ENCODE measurements at places on chromosomes 6 and 20.
A peak's percentile ranks its signal among the peaks of the same experiment; 100 is the strongest.

DNA sequence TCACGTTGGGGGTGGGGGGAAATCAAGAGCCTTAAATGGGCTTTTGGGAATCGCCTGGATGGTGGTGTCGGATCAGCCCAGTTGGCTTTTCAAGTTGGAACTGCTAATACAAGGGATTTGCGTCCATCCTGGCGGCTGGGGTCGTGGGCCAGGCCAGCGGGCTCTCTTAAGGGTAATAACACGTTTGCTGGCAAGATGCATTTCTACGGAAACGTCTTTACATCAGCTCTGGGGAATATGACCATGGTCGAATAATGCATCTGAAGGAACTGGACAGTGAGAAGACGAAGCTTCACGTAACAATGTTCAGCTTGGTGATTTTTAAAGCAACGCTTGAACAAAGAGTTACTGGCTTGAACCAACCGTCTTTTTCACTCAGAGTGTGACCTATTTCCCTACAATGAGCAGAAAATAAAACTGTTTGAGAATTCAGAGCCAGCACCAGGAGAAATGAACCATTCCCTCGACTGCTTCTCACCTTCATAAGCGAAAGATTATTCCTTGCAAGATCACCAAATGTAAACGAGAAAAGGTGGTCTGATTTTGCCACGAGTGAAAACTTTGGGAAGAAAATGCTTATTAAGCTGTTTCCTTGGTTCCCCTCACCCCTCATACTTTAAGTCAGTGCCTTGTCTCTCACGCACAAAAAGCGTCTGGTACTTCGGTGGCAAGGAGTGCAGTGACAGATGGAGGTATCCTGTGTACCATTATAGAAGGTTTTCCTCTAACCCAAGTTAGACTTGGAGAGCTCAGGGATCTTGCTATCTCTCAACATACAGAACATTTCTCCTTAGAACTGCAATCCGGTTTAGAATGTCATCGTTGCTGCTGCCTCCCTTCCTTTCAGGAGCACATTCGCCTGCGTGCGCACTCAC is 1.4 kb upstream of the MARCKS start:
- peak; percentile 65 for DNase-seq

GRCh38 chr6:36118550-36119107 is 11.7 kb upstream of the MAPK13 start:
- no peak for DNase-seq

DNA sequence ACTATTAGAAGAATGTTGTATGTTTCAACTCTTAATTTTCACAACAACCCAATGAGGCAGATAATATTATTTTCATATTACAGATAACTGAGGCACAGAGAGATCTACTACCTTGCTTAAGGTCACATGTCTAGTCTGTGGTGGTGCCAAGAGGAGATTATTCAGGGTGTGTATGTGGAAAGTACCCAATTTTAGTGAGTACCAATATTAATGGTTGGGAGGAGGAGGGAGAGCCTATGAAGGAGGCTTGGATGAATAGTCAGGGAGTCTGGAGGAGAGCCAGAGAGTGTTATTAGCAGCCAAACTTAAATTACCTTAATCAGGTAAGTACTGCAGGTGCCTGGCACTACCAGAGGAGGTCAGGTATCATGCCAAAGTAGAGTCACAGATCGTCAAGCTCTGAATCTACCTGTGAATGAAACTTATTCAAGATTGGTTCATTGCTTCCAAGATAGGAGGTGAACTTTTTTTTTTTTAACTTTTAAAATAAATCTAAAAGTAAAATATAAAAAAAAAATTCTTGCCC is 10.9 kb upstream of the CALHM6 start:
- no peak for DNase-seq

GRCh38 chr6:13559251-13559650 is 15.2 kb upstream of the SIRT5 start:
- DNase-seq = no peak

DNA sequence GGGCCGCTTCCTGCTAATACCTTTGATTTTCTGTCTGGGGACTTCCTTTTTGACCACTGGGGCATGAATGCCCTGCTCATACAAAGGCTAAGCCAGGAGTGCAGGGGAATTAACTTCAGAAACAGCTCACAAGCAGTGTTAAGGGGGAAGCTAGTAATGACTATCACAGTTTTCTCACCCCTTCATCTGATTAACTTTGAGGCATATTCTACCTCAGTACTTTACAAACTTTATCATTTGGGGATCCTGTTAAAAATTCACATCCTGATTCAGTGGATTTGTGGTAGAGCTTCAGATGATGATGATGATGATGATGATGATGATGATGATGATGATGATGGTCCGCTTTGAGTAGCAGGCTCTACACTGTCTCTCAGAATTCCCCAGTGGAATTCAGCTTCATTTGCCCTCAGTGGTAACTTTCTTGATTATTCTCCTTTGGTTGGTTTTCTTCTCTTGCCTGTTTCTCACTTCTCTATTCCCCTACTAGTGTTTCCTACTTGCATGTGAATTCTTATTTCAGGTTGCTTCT is 78.4 kb upstream of the TMEM170B start:
- no peak for DNase-seq

GRCh38 chr6:134092449-134092848 is 40.0 kb upstream of the SLC2A12 start:
- no peak for DNase-seq

DNA sequence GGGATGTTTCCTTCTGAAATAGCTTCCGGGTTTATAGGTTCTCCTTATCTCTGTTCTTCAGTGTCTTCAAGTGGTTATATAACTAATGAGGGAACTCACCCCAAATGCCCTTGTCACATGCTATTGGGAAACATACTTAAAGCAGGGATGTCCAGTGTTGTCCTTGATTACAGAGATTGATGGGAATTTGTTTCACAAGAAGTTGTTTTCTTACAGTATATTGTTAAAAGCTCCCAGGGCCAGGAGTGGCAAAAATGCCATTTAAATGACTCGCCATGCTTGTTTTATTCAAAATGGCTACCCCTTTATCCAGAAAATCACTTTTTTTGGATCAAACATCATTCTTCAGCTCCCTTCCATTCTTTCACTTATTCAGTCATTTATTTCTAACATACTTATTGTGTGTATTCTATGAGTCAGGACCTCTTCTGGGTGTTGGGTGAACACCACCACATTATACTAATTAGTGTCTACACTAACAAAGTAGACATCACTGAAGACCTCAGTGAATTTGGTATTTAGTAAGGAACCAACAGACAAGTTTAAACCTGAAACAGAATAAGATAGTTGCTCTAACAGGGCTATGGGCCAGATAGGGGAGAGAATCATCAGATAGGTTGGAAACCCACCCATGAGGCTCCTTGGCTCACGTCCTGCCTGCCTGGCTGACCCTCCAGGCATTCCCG is 791.1 kb downstream of the MAFB start:
- DNase-seq = peak; percentile 61

DNA sequence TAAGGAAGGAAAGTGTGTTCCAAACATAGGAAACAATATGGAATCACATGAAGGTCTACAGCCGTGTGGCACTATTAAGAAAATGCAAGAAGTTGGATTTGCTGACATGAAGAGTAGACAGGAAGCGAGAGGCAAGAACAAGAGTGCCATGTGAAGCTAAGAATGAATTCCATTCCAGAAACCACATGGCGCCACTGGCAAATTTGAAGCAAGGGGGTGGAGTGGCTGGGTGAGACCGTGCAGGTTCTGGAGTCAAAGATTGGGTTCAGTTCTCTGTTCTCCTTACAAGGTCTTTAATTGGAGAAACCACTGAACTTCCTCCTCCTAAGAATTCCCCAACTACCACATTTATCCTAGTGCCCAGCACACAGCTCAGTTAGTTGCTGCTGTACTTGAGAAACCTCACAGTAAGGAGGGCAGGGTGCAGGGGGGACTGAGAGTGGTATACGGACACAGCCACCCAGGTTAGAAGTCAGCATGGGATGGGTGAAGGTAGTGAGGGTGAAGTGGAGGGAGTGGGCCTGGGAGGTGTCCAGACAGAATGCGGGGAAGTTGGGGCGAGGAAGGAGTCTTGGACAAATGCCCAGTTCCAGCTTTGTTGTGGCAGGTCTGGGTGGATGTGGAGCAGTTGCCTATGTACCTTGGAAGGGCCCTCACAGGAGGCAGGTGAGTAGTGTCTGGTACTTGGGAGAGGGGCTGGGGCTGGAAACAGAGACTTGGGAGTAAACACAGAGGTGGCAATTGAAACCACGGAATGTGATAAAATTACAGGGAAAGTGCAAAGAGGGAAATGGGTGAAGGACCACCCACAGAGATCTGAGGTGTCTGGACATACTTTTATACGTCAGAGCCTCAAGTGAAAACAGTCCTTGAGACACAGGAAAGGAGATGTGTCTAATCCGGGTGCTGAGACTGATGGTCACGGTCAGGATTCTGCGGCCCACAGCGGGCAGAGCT is 14.3 kb downstream of the LYRM4 start:
- no peak for DNase-seq

GRCh38 chr20:40658509-40658908 is 30.5 kb downstream of the MAFB start:
- DNase-seq = no peak

GRCh38 chr6:16028966-16029365 is 99.9 kb upstream of the MYLIP start:
- DNase-seq = no peak

- DNase-seq = no peak
These were observed 73.4 kb downstream of the SSR1 start for GRCh38 chr6:7239590-7239948.

DNA sequence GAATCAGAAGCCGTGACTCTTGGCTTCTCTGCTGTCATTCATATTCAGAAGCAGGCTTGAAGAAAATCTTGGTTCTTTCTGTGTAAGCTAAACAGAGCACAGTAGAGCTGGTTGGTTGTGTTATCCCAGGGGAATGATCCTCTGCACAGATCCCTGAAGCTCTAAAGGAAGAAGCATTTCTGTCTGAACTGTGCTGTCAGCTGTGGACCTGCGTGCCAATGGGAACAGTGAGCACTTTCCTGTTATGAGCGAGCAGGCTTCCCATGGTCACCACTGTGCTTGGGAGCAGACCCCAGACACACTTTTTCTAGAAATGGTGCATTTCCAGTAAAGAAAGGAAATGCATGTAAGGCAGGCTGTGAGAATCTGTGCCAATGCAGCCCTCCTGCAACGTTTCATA is 490.2 kb downstream of the EPM2A start:
- no peak for DNase-seq

DNA sequence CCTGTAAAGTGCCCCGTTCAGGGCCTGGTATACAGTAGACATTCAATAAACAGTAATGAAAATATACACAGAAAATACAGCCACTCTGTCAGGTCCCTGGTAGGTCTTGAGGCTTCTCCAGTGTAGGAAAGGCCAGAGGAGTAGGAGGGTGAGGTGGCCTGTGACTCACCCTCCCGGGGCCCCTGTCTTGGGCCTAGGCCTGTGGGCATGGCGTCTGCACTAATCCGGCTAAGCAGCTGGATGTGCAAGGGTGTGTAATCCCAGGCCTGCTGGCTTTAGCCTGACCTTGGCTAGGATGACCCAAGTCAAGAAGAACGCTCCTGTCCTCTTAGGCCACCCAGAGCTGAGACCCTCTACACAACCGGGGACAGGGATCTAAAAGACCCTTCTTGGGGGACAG is 84.9 kb downstream of the KCNB1 start:
- peak; percentile 86 for DNase-seq

- no peak for DNase-seq
These were observed 206.3 kb downstream of the EPHA7 start for GRCh38 chr6:93213028-93213427.

GRCh38 chr20:19121463-19121862 is 91.0 kb upstream of the SLC24A3 start:
- no peak for DNase-seq

DNA sequence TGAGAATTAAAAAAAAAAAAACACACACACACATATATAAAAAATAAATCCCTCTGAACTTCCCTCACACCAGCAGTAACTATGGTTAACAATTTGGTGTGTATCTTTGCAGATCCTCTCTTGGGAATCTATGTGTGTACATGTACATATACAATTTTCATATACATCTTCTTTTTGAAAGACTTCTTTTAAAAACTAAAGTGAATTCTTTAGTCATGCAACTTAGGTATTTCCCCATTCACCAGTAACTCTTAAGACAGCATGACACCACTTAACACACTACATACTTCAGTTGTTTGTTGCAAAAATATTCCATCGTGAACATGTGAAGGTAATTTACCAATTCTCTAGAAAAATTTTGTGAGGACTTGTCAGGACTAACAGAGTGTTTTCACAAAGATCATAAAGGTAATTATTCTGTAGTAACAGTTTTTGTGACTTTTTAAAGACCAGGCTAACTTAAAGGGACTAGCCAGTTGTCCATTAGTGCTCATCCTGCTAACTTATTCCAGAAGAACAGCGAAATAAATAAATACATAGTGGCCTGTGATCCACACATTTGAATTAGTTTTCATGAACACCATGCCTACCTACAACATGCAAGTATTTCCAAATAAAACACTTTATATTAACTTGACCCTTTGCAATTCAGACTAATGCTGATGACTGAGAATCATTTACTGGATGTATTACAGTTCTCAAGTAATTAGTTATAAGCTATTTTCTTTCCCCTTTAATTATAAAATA is 12.1 kb downstream of the RBM39 start:
- DNase-seq = no peak

- DNase-seq = peak; percentile 5
These were observed 37.7 kb upstream of the ASF1A start for GRCh38 chr6:118856301-118856700.

- DNase-seq = no peak
These were observed 32.5 kb downstream of the POFUT1 start for GRCh38 chr20:32240205-32240604.

DNA sequence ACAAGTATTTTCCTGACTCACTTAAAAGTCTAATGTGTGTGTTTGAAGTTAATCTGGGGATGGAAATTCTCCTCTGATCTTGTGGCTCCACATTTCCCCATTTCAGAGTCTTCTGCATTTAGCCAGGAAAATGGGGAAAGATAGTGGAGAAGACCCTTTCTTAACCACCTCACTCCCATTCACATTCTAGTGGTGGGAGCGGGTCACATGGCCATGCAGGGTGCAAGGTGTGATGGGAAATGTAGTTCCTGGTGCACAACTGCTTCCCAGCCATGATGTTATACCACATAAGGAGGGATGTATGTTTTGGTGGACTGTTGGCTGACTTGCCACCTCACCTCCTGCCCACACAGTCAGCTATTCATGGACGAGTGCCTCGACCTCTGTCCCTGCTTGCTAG is 61.8 kb downstream of the BANF2 start:
- no peak for DNase-seq

- no peak for DNase-seq
These were observed 11.4 kb upstream of the SSTR4 start for GRCh38 chr20:23023621-23024177.

GRCh38 chr6:140193269-140193668 is 818.8 kb upstream of the CITED2 start:
- no peak for DNase-seq

Data from EL (cell line).